CD4-positive, alpha-beta T cell treated with Interleukin-15 for 4 hours (primary cell): ENCODE measurements at places on chromosomes 2 and 18.

GRCh38 chr18:24567199-24567598 is 106.8 kb downstream of the HRH4 start:
- no peak for DNase-seq

DNA sequence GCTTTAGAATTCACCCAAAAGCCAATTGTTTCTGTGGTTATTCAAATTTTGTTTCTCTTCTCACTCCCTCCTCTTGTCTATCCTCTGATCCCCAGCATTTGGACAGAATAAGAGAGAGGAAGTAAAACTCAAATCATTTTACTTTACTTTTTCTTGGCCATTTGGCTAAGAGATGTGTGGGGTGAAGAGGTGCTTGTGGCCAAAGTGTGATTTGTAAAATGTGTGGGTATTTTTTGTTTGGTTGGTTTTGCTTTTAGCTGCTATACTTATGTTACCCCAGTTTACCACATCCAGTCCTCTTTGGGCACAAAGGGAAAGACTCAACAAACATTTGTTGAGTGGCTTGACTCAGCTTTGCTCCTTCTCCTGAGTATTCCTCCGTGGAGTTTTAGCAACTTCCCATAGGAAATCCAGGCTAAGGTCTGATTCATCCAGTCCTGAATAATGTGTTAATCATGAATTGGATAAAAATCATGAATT is 109.1 kb upstream of the CYP1B1 start:
- DNase-seq = no peak

GRCh38 chr2:216857131-216857550 is 2.7 kb downstream of the TNP1 start:
- no peak for DNase-seq

- DNase-seq = no peak
Observed at GRCh38 chr2:97730245-97730644, 16.9 kb downstream of the ZAP70 start.

GRCh38 chr2:38279201-38279600 is 97.9 kb downstream of the ATL2 start:
- DNase-seq = no peak
